Fibroblast of mammary gland (primary cell): ENCODE measurements at places on chromosomes 1 and 21.

DNA sequence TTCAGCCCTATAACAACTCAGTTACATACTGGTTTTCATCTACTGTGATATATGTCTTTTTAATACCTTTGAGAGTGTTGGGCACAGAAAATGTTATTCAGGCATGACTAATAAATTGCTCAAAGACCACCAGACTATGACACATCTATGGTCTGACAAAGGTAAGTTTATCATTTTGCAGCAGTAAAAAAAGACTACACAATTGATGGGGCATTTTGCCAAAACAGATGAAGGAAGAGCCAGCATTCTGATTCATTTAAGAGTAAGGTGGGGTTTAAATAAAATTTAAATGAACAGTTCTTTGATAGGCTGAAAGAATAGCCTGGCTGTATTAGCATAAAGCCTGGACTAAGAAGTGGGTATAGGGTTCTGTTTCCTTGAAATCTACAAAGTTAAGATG lies 8.8 kb upstream of the RNPC3 start:
- peak; percentile 76 for DNase-seq

DNA sequence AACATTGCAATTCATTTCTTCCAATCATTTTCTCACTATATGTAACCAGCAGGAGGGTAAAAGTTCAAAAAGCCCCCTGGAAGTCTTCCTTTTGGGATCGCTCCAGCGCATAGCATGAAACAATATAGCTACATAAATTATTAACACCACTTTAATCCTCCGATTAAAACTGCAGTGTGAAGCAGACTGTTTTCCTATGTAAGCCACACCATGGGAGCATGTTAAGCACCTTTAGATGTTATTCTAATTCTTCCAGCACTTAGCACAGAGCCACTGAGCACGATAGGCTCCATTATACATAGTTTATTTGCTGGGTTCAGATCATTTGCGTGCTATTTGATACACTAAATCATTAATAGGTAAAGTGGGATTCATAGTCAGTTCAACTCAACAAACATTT lies 18.4 kb upstream of the GADD45A start:
- no peak for DNase-seq

DNA sequence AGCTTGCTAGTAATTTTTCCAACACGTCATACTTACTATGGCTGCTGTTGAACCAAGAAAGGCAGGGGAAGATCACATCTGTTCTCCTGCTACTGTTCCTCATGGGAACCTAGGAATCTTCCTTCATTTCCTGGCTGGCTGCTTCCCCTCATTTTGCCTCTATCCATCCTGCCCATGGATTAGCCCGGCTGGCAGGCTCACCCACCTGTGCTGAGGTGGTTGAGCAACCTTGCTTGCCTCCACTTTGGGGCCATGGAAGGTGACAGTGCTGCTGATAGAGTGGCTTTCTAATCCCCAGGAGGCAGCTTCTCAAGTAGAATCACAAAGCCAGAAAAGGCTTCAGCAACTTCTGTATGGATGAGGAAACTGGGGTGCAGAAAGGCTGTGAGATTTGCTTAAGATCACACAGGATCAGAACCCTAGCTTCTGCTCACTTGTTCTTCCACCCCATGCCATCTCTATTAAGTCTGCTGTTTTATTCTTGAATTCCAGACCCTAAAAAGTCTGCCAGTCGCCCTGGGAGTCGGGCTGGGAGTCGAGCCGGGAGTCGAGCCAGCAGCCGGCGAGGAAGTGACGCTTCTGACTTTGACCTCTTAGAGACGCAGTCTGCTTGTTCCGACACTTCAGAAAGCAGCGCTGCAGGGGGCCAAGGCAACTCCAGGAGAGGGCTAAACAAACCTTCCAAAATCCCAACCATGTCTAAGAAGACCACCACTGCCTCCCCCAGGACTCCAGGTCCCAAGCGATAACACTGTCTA lies 6.2 kb upstream of the BMP8A start:
- DNase-seq = no peak

- DNase-seq = no peak
Measured at GRCh38 chr1:169796274-169796810, 1.6 kb upstream of the METTL18 start.

- DNase-seq = peak; percentile 63
Measured at GRCh38 chr1:21966247-21967000, 10.4 kb upstream of the CELA3B start.

- no peak for DNase-seq
Measured at GRCh38 chr1:205481629-205482151, 22.8 kb upstream of the CDK18 start.

DNA sequence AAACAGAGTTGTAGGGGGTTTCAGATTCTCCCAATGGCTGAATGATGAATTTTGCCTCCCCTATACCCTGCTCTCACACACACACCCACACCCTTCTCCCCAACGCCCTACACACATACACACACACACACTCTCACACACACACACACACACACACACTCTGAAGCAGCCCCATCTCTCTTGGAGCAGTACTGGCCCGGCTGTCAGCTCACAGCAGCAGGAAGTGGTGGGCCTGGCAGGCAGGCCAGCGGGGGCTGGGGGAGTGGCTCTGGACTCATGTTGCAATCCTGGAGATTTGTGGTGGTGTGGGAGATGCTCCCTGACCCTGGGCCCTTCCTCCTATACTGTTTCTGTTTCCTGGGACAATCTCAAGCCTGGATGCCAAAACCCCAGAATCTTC lies 2.2 kb downstream of the IKBKE start:
- DNase-seq = peak; percentile 80

GRCh38 chr21:31203431-31204054 lies 140.5 kb downstream of the TIAM1 start:
- peak; percentile 74 for DNase-seq

- no peak for DNase-seq
Measured at GRCh38 chr21:46549650-46550049, 55.2 kb downstream of the S100B start.

GRCh38 chr21:45114072-45114471 lies 39.7 kb downstream of the ADARB1 start:
- DNase-seq = no peak

DNA sequence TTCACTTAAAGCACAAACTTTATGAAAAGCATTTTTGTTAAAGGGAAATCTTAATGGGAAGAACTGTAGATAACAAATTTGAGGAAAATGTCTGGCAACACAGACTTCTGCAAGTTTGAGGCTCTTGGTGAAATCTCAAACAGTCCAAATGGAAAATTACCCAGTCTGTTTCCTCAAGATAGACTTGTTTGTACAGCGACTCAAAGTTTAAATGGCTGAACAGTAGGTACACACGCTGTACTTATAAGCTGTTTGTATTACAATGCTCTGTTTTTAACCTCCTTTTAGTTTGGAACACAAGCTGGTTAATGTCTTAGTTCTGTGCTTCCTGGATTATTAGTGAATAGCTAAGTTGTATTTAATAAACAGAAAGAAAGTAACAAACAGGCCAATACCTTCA lies 217.1 kb downstream of the NFIA start:
- DNase-seq = no peak

DNA sequence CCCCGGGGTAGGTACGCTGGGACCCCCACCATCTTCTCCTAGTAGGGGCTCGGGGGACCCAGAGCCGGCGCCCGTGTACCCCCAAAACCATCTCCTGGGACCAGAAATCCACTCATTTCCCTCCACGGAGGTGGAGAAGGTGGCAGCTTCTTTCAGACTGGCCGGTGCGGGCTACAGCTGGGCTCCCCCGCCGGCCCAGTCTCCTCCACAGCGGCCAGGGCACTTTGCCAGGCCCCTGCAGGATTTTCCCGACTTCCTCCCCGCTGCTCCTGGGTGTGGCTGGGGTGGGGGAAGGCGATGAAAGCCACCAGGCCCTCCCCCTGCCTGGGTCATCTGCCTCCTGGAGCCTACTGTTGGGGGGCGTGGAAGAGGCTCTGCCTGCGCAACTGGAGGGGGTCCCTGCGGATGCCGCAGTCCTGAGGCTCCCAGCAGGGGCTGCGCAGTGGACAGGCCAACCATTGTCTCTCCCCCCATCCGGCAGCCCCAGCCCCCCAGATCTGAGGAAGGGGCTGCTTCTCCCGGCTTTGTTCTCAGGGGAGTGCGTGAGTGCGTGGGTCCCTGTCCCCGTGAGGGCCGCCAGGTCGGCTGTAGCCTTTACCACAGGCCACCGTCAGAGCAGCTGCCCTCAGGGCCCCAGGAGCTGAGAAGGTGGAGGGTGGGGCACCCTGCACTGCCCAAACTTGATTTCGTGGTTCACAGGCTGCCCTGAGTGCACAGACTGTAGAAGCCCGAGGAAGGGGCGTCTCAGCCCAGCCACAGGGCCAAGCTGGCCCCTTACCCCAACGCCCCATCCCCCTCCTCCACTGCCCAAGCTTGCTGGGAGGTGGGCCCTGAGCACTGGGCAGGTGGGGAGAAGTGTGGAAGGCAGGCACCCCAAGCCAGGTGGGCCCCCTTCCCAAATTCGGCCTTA lies 1.3 kb downstream of the AGRN start:
- peak; percentile 56 for DNase-seq

DNA sequence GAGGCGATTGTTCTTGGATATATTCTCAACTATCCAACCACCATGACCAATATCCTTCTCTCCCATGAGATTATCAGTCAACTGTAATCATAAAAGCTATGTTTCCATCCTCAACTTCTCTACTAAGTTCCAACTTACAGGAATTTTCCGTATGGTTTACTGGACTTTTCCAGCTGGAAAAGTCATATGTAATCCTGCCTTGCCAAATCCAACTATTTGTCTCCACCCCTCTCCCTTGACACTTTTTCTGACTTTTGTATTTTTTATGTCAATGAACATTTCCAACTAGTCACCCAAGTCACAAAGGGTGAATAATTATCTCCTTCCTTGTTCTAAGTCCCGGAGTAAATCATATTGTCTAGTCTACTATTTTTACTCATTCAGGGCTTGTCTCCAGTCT lies 293.1 kb downstream of the USP25 start:
- no peak for DNase-seq

DNA sequence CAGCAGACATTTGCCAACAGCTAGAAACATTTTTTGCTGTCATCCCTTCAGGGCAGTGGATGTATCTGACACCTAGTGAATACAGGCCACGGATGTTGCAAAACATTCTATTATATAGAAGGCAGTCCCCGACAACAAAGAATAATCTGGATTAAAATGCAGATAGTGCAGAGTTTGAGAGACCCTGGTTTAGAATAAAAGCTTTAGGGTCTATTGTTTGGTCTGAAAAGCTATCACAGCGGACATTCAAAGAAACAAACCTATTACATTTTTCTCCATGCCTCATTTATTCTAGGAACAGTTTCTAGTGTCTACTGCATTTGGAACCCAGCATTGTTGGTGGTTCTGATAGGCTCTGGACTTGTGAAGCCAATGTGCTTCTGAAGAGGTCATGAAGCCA lies 316.3 kb downstream of the TGFB2 start:
- no peak for DNase-seq

DNA sequence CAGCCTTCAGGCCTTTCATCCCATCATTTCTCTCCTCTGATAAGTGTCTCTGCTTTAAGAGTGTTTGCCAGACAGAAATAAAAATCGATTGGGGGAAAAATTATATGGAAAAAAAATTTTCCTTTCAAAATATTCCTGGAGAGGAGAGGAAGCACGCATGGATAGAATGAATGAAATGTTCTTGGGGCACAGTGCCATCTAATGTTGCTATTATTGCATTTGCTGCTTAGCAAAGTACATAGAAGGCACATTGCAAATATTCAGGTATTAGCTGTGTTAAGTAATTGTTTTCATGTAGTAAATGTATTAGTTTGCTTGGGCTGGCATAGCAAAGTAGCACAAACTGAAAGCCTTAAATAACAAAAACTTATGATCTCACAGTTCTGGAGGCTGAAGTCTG lies 18.1 kb downstream of the B3GALT5 start:
- DNase-seq = peak; percentile 21

DNA sequence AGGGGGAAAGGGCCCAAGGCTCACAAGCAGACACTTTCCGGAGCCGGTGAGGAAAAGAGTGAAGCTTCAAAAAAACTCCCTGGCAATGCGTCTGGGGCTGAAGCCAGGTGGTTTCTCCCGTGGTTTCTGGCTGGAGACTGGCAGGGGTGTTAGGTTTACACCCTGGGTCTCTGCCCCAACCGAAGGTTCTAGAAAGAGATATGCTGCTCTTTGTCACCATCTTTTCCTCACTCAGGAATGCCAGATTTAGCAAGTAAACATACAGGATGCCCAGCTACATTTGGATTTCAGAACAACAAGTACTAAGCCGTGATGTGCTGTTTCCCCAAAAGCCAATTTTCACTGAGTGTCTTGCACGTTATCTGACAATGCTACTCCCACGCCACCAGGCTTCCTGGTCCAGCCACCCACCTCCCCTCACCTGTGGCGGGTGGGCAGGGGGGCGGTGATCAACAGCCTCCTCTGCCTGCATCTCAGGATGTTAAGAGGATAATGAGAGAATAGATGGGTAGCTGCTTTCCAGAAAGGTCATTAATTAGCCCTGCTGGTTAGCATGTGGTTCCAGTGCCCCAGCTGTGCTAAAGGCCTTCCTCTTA lies 69.6 kb upstream of the OLIG2 start:
- DNase-seq = no peak

DNA sequence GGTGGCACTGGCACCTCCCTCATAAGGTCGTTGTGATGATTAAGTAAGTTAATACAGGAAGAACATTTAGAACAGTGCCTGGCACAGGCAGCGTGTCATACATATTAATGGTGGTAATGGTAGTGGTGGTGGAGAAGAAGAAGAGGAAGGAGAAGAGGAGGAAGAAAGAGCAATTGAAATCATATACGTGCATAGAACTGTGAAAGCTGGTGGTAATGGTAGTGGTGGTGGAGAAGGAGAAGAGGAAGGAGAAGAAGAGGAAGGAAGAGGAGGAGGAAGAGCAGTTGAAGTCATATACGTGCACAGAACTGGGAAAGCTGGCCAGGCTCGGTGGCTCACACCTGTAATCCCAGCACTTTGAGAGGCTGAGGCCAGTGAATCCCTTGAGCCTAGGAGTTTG lies 121.3 kb upstream of the HOOK1 start:
- DNase-seq = no peak

DNA sequence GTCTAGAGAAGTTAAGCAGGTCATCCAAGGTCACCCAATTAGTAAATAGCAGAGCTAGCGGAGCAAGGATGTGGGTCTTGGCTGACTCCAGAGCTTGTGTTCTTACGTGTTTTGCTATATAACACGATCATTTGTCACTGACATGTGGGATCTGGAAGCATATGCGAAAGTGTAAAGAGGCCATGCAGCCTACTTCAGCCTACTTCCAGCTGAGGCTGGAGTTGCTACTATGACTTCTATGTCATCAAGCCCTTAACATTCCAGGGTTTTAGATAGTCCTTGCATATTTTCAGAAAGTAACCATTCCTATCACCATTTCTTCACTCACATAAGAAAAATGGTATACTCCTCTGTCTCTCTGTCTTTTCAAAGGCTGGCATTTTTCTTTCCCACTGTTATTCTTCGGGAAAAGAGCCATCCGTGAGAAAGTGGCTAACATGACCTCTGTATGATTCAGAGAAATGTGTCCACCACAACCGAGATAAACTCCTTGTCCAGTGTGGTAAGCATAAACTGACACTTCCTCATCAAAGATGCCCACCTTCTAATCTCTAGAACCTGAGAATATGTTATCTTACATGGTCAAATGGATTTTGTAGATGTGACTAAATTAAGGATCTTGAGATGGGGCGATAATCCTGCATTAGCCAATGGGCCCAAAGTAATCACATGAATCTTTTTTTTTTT lies 24.0 kb upstream of the ABL2 start:
- DNase-seq = peak; percentile 27
